CD4-positive, alpha-beta T cell (primary cell): ENCODE measurements at places on chromosomes 2 and 18.

GRCh38 chr18:43914018-43914417 lies 636.7 kb upstream of the SYT4 start:
- no peak for DNase-seq

DNA sequence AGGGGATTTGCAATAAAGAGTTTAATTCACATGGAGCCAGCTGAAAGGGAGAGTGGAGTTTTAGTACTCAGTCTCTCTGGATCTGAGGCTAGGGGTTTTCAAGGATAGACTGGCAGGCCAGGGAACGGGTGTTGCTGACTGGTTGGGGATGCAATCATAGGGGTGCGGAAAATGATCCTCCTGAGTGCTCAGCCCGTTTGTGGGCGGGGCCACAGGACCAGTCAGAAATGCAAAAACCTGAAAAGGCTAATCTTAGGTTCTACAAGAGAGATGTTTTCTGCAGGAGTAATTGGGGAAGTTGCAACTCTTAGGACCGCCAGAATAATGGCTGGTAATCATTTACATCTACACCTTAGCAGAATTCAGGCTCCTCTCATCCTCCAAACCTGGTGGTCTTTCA lies 2.5 kb downstream of the NFU1 start:
- DNase-seq, result no peak

GRCh38 chr2:96622544-96622943 lies 15.6 kb downstream of the KANSL3 start:
- DNase-seq, result no peak

DNA sequence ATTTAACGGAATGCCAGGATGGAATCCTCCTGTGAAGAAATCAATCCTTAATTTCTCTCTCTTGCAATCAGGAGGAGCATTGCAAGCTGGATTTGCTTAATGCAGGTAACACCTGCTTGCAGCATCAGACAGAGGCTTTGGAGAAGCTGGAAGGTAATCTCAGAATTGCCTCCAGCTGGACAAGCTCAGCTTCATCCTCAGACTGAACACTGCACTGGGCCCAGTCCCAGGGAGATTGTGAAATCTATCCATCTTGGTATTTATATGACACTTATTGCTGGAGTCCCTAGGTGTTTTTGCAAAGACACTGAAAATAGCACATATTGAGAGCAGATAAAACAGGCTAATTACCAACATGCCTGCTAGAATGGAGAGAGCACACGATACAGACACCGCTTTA lies 179.4 kb upstream of the SESTD1 start:
- DNase-seq, result no peak

DNA sequence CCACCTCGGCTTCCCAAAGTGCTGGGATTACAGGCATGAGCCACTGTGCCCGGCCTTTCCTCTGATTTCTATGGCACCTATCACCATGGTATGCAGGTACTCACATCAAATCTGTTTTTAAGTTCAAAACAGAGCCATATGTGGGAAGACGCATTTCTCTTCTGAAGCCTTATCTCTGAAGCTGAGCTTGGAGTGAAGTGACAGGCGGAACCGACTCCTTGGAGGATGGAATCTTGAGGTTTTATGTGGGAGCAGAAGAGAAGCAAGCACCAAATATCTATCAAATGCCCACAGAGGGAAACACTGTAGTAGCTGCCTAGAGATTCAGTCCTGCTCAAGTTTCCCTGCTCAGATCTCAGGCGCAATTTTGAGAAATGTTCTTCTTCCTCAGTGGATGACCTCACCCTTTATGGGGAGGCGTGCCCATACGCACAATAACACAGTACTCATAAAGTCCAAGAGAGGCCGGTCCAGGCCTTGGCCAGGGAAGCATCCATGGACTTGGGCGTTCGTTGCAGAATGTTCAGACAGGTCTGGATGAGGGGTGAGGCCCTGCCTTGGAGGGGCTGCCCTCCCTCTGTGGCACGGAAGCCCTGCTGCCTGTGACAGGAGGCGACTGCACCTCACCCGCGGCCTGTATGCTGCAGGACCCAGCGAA lies 67.9 kb downstream of the HNRNPLL start:
- DNase-seq, result no peak

- DNase-seq, result no peak
Measured at GRCh38 chr2:238404406-238405216, 22.1 kb upstream of the ASB1 start.

GRCh38 chr2:71706836-71707235 lies 253.5 kb downstream of the DYSF start:
- DNase-seq, result no peak

GRCh38 chr2:221747289-221747972 lies 175.3 kb upstream of the EPHA4 start:
- DNase-seq, result no peak

DNA sequence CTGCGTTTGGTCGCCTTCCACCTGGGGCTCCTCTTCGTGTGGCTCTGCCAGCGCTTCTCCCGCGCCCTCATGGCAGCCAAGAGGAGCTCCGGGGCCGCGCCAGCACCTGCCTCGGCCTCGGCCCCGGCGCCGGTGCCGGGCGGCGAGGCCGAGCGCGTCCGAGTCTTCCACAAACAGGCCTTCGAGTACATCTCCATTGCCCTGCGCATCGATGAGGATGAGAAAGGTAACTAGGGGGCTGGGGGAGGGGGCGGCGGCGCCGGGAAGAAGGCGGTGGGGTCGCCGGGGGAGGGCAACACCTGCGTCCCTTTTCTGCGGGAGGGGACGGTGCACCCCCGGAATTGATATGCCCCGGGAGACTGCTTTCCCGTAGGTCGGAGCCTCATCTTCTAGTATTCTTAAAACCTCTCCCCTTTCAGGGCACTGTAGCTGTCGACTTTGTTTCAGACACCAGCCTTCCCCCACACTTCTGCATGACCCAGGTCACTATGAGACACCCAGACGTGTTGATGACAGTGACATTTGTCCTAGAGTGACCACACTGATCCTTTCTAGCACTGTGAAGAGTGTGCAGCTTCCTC lies 755 bp downstream of the SPAST start:
- DNase-seq, result no peak

DNA sequence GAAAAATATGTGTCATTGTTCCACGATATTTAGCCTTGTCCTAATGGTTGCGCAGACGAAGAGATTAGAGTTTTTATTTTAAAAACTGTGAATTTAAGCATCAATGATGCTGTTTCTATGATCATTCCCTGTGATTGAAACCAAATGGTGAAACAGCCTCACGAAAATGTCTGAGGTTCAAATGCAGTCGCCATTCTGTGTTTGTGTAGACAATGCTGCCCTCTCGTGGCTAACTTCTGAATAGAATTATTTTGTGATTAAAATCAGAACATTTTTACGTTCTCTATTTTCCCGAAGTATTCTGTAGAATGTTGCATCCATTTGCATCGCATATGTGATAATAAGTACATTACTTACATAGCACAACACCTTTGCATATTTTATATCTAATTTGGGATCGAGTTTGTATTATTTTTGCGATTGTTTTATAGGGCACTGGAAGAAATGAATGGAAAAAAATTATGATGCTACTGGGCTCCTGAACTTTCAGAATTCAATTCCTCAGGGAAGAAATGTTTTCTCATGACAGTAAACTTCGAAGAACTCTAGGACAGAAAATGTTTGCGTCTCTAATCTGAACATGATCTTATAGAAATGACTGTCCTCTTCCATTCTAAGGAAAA lies 54.8 kb upstream of the CREB1 start:
- DNase-seq, result peak; percentile 23

DNA sequence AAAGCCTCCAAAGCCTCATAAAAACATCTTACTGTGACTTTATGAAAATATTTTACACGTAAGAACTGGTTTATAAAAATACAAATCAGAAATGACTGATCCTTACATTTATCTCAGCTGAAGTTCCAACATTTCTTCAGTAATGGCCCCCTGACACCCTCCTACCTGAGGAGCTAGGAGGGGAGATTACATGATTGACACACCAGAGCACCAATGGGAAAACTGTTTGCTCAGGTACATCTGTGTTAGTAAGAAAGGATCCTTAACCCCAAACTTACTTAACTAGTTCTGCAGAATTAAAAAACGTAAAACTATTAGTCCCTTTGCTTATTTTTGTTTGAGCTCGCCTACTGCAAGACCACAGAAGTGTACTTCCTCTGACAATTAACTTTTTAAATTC lies 27.0 kb downstream of the ENOSF1 start:
- DNase-seq, result no peak

DNA sequence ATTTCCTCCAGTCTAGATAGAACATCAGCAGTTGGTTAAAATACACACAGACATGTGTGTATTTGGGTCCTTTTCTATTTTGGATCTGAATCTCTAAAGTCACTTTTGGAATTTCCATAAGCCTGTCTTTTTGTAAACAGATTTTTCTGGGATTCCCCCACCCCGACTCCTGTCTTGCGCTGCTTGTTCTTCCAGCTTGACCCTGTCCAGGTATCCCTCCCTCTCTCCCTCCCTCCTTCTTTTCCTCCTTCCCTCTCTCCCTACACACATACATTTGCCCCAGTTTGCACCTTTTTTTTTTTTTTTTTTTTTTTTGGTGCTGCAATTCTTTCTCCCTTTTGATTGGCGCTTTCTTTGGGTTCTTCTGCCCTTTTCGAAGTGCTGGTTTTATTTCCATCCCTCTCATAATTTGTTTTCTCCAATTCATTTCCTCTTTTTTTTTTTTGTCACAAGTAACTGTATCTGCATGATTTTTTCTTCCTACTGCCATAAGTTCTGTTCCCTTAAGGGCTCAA lies 114.8 kb upstream of the SERTAD2 start:
- no peak for DNase-seq

GRCh38 chr2:84427235-84428138 lies 31.6 kb downstream of the SUCLG1 start:
- DNase-seq, result no peak

- no peak for DNase-seq
Measured at GRCh38 chr2:237344942-237345341, 69.0 kb downstream of the COL6A3 start.

GRCh38 chr2:82993609-82994008 lies 1465.5 kb downstream of the SUCLG1 start:
- DNase-seq, result no peak

DNA sequence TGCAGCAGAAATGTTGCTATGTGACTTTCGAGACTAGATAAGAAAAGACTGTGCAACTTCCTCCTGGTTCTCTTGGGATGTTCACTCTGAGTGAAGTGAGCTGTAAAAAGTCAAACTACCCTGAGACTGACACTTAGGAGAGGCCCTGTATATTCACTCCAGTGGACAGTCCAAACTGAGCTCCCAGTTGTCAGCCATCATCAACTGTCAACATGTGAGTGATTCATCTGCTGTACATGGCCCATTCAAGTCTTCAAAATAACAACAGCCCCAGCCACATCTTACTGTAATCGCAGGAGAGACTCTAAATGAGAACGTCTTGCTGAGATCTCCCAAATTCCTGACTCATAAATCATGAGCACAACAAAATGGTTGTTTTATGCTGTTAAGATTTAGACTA lies 8.5 kb upstream of the UNC80 start:
- DNase-seq, result no peak

- no peak for DNase-seq
Measured at GRCh38 chr2:30464544-30465170, 17.6 kb downstream of the LCLAT1 start.

GRCh38 chr2:66212749-66213148 lies 222.2 kb upstream of the MEIS1 start:
- DNase-seq, result no peak

DNA sequence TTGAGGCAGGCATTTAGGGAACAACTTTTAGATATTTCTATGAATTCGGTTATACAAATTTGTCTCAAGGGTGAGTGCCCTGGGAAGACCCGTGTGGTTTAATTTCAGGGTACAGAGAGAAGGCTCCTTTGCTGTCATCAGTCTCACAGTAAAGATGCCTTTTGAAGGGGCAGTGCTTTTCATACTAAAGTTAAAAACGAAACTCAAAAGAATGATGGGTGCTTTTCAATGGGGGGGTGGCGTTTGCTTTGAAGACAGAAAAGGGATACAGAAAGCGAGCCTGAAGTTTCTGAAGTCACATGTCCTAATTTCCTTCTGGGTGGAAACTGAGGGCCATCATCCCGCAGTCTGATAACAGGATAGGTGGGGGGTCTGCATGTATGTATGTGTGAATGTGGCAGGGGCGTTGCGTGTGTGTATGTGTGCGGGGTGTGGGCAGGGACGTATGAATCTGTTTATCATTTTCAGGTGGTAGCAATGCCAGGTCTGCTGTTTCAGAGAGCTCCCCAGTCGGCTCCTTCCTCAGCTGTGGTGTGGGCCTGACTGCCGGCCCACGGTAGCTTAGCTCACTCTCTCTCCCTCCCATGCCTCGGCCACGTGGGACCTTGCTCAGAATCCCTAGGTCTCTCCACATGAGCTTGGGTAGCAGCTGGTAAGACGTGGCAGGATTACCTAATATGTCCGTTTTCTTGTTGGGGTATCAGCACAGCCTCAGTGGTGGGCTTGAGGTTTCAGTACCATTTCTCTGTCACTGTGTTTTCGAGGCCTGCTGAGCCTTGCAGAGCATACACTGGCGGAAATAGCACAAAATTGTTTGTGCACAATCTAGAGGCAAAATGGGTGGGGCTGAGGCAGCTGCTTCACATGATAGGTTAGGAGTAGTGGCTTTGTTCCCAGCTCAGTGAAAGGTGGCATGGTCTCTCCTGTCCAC lies 32.7 kb downstream of the ARHGAP25 start:
- DNase-seq, result peak; percentile 35

GRCh38 chr2:168462543-168463045 lies 6.5 kb downstream of the CERS6 start:
- DNase-seq, result no peak

DNA sequence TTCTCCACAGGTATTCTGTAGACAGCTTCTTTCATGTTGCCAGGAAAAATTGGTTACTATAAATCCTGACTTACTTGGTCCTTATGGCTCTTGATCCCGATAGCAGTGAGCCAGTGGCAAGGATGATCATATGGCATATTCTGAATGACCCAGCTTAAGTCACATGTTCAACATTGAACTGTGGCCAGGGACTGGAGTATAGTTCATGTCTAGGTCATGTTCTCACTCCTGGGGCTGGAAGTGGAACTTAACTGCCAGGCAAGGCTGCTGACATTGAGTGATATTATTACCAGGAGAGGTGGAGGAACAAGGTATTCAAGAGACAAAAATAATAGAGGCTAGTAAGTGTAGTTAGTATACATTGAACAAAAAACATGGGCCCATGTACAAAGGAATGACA lies 26.2 kb downstream of the R3HDM1 start:
- DNase-seq, result no peak

GRCh38 chr2:146677280-146677679 lies 1167.5 kb upstream of the ACVR2A start:
- DNase-seq, result no peak

GRCh38 chr2:1758171-1758570 lies 13.9 kb upstream of the PXDN start:
- no peak for DNase-seq

DNA sequence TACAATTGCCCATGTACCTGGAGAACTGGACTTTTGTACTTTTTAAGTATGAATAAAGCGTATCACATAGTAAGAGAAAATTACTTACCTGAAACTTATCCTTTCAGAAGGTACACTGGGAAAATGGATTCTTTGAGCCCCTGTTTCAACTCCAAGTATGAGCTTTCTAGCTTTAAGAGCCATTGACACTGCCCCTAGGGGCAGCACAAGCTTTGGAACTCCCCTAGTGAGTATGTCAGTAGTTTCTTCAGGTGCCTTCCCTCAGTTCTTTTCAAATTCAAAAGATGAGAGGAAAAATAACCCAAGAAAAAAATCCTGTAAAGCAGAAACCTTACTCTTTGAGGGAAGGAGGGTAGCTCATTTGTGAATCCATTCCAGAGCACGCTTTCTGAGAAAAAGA lies 124.1 kb downstream of the MEMO1 start:
- no peak for DNase-seq

- no peak for DNase-seq
Measured at GRCh38 chr18:524466-524865, 24.0 kb upstream of the COLEC12 start.
